ENCODE measurements at places on chromosomes 13 and 19.

GRCh38 chr13:101649488-101650126 lies 197.1 kb downstream of the ITGBL1 start:
- no peak for DNase-seq

DNA sequence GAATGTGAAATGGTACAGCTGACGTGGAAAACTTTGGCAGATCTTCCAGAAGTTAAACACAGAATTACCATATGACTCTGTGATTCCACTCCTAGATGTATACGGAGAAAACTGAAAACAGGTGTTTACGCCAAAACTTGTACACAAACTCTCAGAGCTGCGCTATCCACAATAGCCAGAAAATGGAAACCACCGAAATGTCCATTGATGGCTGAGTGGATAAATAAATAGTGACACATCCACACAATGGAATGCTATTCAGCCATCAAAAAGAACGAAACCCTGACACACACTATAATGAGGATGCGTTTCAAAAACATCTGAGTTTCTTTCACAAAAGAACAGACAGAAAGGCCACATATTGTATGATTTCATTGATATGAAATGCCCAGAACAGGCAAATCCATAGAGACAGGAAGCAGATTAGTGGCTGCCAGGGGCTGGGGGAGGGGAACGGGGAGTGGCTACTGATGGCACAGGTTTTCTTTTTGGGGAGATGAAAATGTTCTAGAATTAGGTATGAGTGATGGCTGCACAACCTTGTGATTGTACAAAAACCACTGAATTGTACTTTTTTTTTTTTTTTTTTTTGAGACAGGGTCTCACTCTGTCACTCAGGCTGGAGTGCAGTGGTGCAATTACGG lies 33.0 kb downstream of the IL12RB1 start:
- no peak for DNase-seq

GRCh38 chr13:91347996-91348905 lies 764 bp downstream of the MIR17HG start:
- no peak for DNase-seq

- DNase-seq: peak; percentile 60
These were observed 80.1 kb downstream of the ZNF486 start for GRCh38 chr19:20247016-20247683.

DNA sequence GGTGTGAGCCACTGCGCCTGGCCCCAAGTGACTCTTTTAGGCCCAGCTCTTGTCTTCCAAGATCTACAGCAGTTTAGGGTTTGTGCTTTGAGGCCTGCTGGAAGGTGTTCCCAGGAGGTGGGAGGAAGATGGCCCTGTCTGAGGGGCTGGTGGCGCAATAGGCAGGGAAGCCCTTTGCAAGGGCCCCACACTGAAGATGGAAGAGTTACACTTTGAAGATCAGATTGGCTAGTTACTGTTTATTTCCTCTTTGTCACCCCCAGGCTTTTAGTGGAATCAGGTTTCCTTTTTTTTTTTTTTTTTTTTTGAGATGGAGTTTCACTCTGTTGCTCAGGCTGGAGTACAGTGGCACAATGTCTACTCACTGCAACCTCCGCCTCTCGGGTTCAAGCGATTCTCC lies 1.9 kb upstream of the RABAC1 start:
- no peak for DNase-seq

GRCh38 chr13:46389457-46390451 lies 2.7 kb upstream of the RUBCNL start:
- no peak for DNase-seq

- no peak for DNase-seq
These were observed 273.8 kb downstream of the SLITRK6 start for GRCh38 chr13:85525411-85525810.

DNA sequence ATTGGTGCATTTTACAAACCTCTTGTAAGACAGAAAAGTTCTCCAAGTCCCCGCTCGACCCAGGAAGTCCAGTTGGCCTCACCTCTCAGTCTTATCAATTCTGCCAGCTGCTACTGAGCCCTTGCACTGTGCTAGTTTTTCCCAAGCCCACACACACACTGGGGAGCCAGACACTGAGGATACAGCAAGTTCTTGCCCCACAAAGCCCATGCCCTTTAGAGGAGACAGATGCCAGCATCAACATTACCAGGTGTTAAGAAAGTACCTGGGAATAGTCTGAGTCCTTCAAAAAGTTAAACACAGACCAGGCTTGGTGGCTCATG lies 175.0 kb downstream of the PTPRS start:
- no peak for DNase-seq

- no peak for DNase-seq
These were observed 14.2 kb downstream of the MED26 start for GRCh38 chr19:16613841-16614240.

DNA sequence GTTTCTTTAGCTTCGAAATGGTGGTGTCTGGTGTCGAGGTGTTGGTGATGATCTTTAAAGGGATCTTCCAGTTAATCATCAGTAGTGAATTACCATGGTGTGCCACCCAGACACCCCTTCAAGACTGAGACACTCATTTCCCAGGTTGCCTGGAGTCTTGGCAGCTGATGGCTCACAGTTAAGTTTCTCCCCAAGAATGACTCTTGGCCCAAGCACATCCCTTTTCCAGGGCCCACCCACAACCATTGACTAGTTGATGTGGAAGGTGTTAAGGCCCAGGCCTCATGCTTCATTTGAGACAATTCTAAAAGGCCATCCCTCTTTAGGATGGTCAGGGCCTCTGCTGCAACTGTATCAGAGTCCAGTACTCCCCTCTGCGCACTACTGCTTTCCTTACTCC lies 145.5 kb downstream of the FOXO1 start:
- DNase-seq: no peak

DNA sequence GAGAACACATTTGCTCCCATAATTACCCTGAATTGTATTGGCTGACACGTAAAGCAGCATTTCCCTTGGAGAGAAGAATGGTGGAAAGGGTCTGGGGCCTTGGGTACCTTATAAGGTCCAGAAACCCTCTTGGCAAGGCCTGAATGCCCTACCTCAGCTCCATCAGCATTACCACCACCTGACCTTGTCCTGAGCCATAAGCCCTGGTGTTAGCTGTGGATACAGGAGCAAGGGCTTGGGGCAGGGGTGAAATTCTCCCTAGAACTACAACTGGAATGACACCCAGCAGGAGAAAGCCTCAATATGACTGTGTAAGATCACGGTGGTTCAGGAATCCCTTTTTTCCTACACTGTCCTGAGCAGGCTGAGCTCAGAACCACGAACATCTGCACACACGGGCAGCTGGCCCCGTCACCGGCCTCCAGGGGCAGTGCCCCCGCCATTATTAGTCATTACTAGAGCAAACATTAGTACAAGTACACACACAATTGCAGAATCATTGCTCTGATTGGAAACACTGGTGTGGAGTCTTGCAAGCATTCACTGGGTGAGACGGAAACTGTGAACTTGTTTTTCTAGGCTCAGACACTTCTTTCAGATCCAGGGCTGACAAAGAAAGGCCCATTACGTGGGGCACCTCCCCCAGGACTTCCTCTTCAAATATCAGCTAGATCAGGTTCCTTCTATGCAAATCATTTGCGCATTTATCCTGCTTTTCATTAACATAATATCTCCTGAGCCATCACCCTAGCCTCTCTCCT lies 26.8 kb upstream of the MTIF3 start:
- no peak for DNase-seq

Measured in SK-N-DZ (cell line).